NCI-H2029 treated with DMSO at 0.1 percent for 48 hours (cell line): ENCODE measurements at places on chromosomes 13 and 19.
A peak's percentile ranks its signal among the peaks of the same experiment; 100 is the strongest.

GRCh38 chr19:10353793-10354391 lies 14.5 kb upstream of the ICAM3 start:
- no peak for DNase-seq

- no peak for DNase-seq
Measured at GRCh38 chr13:44458313-44458975, 84.8 kb downstream of the SERP2 start.

GRCh38 chr19:30173593-30174356 lies 198.4 kb upstream of the ZNF536 start:
- no peak for DNase-seq

- DNase-seq, result no peak
Measured at GRCh38 chr13:85990397-85990796, 191.2 kb upstream of the SLITRK6 start.

- no peak for DNase-seq
Measured at GRCh38 chr13:101291206-101291605, 125.1 kb downstream of the NALCN start.

- DNase-seq, result no peak
Measured at GRCh38 chr13:97498419-97498818, 64.5 kb downstream of the RAP2A start.

- no peak for DNase-seq
Measured at GRCh38 chr13:29706923-29707322, 111.4 kb upstream of the SLC7A1 start.

DNA sequence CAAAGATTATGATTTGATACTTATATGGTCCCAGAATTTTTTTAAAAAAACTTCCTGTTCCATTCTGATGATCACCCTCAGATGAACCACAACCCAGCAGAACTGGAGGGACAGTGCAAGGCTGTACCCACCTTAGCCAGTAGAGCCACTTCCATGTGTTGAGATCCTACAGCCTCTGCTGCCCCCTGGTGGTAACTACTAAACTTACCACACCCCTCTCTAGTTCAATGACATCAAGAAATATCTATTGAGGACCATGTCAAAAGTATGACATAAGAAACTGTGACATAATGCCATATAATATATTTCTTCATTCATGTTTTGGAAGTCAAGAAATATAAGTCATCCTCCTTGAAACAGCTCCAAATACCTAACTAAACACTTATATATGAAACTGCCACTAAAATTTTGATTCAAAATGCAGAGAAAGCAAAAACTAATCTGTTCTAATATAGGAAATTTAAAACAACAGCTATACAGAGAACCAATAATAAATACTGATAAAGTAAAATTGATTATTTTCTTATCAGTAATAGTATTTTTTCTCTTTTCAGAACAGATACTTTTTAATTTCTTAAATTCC lies 412.6 kb downstream of the KCTD12 start:
- peak; percentile 32 for DNase-seq
